Transverse colon (tissue), 4 donors: ENCODE measurements at places on chromosomes 12 and 14.

DNA sequence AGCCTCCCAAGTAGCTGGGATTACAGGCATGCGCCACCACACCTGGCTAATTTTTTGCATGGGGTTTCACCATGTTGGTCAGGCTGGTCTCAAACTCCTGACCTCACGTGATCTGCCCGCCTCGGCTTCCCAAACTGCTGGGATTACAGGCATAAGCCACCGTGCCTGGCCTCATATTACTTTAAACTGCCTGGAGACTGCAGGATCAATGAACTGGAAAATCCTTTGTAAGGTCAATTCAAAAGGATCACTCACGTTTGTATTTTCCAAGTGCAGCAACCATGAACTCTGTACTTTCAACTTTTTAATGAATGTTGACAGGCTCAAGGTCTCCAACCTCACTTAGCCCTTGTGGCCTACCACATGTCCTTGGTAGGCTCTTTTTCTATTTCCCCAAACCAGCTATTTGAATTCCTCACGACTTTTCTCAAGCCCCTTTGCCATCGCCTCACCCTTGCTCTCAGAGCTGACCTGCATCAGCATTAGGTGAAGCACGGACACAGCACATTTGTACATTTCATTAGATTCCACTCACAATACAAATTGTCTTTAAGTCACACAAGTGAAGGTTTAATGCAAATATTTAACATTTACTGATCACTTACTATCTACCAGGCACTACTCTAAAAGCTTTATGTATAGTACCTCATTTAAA, 42.2 kb upstream of the GCH1 start:
- DNase-seq = no peak

GRCh38 chr14:81834308-81834707, 300.7 kb upstream of the SEL1L start:
- no peak for DNase-seq

DNA sequence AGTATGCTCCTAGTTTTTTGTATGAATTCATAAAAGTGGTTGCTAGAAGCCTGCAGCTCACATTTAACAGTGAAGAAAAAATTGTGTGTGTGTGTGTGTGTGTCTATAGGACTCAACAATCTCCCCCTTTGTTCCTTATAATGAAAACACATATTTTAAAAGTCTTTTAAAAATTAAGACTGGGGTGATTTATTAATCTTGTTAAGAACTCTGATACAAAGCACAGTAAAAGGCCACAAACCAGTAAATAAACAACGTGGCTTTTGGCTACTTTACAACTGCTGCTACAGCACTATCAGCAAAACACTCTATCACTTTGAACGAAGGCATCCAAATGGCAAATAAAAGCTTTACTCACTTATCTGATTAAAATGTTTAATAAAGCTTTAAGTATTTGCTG, 594 bp upstream of the VCPKMT start:
- DNase-seq = no peak

GRCh38 chr12:41919526-41920261, 225.0 kb downstream of the GXYLT1 start:
- DNase-seq = no peak

- DNase-seq = no peak
These were observed 67.0 kb downstream of the PTHLH start for GRCh38 chr12:27905285-27906126.

GRCh38 chr14:77091518-77091917, 6.5 kb upstream of the CIPC start:
- no peak for DNase-seq

DNA sequence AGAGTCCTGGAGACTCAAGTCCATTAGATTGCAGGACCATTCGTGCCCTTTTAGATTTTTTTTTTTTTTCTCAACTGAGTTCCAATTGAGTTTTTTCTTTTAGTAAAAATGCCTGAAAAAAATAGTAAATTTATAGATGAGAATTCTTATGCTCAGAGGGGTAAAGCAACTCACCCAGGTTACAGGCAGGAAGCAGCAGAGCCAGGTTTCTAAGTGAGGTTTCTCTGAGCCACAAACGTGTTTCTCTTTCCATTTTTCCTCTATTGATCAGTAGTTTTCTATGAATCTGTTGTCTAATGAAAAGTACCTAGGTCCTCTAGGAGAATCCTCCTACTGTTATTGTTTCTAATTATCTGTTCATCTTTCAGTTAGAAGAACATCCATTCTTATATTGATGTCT, 66.4 kb upstream of the C12orf71 start:
- no peak for DNase-seq

DNA sequence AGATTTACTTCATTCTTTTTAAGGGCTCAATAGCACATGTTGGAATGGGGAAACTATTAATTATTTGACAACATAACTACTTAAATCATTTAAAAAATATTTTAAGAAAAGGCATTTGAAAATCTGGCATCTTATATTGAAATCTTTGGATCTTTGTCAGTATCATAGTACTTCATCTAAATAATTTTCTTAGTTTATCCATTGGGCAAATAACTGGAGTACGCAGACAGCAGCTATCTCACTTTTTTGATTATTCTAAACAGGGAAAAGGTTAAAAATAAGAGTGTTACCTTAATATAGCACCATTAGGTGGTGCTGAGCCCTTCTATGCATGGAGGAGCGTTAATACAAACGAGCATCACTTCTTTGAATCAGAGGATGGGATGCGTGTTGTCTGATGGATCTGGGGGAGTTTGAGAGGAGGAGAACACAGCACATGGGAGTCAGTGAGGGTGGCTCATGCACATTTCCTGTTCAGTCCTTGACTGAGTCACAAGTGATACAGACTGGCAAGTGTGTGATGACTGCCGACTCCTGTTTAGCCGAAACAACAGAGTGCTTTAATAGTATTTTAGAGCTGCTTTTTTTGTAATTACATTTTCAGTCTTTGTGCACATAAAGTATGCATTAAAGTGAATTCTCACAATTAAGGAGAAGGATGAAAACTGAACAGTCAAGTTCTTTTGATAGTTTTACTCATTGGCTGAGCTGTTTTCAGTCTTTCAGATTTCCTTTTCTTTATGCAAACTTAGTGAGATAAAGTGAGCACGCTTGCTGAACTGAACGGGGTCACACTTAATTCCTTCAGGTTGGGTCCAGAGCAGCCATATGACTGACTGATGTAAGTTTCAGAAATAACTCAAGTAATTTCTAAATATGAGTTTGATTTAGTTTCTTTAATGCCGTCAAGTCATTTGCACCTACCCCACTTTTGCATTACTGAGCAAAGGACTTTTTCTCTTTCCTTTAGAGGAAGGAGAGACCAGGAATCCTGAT, 92.7 kb downstream of the DIP2B start:
- DNase-seq = no peak

- no peak for DNase-seq
These were observed 37.1 kb upstream of the DHRS4 start for GRCh38 chr14:23916446-23916845.

- DNase-seq = no peak
These were observed 28.2 kb upstream of the BCAT1 start for GRCh38 chr12:24977060-24977459.
